ENCODE measurements at places on chromosomes 11 and 22.
A peak's percentile ranks its signal among the peaks of the same experiment; 100 is the strongest.

DNA sequence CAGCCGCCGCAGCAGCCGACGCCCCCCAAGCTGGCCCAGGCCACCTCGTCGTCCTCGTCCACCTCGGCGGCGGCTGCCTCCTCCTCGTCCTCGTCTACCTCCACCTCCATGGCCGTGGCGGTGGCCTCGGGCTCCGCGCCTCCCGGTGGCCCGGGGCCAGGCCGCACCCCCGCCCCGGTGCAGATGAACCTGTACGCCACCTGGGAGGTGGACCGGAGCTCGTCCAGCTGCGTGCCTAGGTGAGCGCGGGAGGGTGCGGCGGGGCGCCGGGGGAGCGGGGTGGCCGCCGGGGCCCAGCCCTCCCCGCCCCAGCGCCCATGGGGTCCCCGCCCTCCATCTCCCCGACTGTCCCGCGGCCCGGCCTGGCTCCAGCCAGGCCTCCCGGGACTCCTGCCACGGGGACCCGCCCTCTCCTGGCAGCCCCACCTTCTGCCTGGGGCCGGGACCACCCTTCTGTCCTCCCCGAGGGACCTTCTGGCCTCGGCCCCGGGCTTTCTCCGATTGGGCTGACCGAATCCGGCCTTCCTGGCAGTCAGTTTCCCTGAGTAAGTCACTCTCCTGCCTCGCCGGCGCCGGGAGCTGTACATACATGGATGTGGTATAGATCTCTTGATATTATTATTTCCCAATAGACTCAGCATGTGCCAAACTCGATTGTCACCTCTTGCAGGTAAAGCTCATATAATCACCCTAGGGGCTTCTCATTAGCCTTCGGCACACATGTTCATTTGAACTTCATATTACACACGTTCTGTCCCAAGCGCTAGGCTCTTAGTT is 720 bp downstream of the PACS1 start:
- peak; percentile 45 for DNase-seq

DNA sequence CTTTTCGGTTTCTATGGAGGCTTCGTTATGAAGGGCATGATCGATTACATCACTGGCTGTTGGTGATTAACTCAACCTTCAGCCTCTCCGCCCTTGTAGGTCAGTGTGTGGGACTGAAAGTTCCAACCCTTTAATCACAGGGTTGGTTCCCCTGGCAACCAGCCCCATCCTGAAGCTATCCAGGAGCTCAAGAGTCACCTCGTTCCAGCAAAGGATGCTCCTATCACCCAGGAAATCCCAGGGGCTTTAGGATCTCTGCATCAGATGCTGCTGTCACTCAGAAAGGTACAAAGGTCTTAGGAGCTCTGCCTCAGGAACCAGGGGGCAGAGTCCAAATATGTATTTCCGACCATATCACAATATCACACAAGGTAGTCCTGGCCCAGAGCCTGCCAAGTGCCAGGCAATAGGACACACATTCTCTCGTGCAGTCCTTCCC is 123.5 kb upstream of the PARVA start:
- no peak for DNase-seq

DNA sequence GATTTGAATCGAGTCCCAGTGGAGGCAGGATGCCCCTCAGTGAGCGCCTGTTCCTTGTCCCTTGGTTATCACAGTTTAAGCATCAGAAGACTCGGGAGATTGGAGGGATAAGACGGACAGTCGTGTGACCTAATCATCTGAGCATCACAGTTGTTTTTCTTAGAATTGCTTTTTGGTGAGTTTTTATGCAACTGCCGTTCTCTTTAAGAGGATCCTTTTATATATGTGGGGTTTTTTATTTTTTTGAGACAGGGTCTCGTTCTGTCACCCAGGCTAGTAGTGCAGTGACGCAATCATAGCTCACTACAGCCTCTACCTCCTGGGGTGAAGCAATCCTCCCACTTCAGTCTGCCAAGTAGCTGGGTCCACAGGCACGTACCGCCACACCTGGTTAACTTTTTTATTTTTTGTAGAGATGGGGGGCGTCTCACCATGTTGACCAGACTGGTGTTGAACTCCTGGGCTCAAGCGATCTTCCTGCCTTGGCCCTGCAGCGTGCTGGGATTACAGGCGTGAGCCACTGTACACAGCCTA is 16.5 kb downstream of the NUP50 start:
- no peak for DNase-seq

DNA sequence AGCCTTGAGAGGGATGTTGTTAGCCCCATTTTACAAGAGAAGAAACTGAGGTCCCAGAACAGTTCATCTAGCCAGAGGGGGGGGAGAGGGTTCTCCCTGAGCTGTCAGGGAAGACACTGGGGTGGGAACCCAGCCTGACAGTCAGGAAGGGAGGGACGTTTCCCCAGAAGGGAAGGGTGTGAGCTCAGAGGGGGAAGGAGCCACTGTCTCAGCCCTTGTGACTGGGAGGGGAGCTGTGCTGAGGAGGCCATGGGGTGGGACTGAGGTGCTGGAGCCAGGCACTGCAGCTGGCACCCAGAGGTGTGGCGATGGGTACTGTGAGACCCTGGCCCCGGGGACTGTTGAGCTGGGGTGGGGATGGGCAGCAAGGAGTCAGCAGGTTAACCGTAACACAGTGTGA is 35.7 kb downstream of the DAGLA start:
- DNase-seq: no peak

DNA sequence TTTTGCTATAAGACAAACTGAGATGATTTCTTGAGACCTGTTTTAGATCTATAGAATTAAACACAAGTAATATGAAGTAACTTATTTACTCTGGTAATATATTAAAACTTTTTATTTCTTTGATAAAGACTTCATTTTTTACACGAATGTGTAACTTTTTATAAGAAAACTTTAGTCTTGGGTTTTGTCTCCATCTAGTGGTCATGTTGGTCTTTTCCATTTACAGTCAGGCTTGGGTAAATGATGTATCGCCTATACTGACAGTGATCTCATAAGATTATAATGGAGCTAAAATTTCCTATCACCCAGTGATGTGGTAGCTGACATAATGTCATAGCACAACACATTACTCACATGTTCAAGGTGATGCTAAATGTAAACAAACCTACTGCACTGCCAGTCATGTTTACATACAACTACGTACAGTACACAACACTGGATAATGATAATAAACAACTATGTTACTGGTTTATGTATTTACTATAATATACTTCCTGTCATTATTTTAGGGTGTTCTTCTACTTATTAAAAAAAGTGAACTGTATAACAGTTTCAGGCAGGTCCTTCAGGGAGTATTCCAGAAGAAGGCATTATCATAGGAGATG is 7.5 kb upstream of the C11orf97 start:
- peak; percentile 43 for DNase-seq

- DNase-seq: no peak
Measured at GRCh38 chr11:134742956-134743819, 331.1 kb upstream of the B3GAT1 start.

- DNase-seq: no peak
Measured at GRCh38 chr11:78784321-78785061, 209.8 kb upstream of the NARS2 start.

DNA sequence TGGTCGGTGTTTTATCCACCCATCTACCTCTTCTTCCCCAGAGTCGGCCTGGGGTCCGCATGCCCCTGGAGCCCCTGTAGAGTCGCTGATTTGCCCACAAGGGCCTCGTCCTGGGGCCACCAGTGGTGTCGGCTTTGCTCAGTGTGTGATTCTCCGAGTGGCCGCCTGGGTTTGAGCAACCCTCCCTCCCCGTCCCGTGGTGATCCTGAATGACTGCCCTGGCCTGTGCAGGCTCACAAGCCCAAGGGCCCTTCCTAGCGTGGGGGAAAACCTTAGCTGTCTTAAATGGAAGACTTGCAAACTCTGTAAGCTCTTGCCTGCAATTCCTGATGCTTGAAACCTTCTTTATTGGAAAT is 128.3 kb downstream of the OSBP2 start:
- no peak for DNase-seq

GRCh38 chr22:32444068-32444467 is 20.2 kb downstream of the BPIFC start:
- DNase-seq: no peak

- DNase-seq: no peak
Measured at GRCh38 chr11:21704539-21704938, 488.3 kb upstream of the ANO5 start.

DNA sequence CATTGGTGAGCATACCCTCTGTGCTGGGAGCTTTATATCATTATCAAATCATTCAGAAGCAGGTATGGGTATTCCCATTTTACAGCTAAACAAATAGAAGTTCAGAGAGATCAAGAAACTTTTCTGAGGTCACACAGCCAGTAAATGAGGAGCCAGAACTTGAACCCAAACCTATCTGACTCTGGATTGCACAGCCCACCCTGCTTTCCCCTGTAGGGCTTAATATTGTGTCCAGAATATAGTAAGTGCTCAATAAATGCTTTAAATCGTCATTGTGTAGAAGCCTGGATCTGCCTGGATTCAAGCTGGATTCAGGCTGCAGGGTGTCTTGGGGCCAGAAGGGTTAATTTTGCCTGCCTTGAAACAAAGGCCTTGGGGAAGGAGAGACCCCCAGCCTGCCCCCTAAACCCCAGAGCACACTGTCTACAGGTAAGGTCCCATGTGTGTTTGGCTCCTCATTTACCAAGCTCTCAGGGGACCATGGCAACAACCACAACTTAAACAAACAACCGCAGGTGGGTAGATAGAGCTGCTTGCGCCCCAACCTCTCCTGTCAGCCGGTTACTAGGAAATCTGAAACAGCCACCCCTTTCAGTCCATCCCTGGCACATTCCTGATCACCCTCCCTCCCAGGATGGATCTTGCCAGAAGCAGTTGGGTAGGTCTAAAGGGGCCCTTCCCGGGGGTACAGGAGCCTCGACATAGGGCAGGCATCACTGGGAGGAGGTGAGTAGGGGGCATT is 3.0 kb upstream of the SEC14L3 start:
- no peak for DNase-seq

GRCh38 chr11:73055655-73056354 is 86.3 kb downstream of the FCHSD2 start:
- DNase-seq: no peak

DNA sequence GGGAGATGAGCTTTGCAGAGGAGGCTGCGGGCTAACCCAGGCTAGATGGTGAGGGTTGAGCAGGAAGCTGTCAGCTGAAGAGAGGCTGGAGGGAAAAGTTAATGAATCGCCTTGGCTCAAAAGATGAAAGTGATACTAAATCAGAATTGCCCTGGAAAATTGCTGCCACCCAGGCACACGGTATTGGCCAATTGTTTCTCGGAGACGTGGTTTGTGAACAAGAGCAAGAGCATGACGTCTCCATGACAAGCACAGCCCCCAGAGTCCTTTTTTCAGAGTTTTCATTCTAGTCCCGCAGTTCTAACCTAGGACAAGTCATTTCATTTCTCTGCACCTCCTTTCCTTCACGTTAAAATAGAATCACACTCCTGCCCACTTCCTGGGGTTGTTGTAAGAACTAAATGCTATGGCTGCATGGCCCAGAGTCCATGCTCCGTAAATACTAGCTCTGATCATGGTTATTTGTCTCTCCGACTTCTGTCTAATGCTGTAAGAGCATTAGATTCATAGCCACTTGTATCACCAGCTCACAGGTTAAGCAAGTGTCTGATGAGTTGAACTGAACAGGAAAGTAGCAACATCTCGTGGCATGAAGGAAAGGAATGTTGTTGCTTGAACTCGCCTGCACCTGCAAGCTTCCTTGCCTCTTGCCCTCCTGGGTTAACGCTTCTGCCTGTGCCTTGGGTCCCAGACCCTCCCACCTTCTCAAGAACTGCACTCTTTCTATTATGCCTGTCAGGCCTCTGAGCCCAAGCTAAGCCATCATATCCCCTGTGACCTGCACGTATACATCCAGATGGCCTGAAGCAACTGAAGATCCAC is 33.8 kb upstream of the NUP50 start:
- no peak for DNase-seq

DNA sequence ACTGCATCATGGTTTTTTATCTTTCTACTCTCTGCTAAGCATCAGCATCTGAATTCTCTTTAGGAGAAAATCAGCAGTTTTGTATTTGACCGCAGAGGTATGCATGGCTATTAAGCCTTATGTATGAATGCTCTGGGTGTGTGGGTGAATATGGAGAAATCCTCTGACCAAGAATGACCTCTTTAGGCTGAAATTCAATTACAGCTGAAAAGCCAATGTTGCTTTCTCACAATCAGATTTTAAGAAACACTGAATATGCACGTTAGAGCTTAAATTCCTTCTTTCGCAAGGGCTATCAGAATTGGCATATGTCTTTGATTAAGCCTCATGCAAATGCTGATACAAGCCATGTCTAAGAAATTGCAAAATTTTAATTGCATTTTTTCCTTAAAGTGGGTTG is 43.2 kb downstream of the ARHGAP42 start:
- DNase-seq: no peak

DNA sequence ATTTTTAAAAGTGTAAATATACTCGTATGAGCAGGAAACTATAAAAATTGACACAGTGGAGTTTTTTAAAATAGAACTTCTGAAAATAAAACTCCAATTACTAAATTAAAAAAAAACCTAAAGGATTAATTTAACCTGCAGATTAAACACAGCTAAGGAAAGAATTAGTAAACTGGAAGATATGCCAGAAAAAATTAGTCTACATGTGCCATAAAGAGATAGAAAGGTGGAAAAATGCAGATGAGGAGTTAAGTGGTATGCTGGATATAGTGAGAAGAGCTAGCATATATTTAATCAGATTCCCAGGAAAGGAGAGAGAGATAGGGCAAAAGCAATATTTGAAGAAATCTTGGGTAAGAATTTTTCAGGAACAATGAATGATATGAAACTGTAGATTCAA is 315.8 kb upstream of the CADM1 start:
- DNase-seq: no peak

DNA sequence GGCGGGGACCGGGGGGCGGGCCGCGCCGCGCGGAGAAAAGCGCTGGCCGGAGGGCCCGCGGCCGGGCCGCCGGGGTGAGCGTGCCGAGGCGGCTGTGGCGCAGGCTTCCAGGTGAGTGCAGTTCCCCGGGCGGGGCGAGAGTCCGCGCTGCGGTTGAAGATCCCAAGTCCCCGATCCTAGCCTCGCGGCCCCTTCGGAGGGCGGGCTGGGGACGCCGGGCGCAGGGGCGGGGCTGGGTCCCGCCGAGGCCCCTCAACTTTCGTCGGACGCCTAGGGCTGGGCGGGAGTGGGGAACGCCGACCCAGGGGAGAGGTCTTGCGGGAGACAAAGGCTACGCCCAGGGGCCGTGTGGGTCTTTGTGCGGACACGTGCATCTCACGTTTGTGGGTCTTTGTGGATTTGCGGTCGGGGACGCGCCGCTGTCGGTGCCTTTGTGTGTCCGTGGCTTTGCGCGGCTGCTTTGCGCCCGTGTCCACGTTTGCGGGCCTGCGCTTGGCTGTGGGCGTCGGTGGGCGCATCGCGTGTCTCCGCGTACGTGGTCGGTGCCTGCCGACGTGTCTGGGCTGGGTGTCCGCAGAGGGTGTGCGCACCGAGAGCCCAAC is at the start of gene TSKU:
Gene TSKU, plus strand, starts transcription at position 63 of the 602 bp plus-strand sequence. CDS start 12,261 bp downstream, outside the sequence.
- no peak for DNase-seq

DNA sequence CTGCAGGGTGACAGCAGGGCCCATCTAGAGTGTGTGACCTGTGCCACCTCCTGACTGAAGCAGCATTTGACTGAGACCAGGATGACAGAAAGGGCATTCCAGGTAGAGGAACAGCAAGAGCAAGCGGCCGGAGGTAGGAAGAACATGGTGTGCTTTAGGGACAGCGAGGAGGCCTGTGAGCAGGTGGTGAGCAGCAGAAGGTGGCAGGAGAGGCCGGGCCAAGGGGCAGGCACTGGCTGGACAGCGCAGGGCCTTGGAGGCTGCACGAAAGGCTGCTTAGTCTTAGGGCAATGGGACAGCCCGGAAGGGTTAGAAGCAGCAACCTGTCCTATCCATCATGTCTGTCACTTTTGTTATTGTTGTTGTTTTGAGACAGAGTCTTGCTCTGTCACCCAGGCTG is 17.6 kb upstream of the LRRC32 start:
- no peak for DNase-seq

Measured in Ammon's horn (tissue), 1 donor.